NCI-H510A treated with DMSO at 0.1 percent for 48 hours (cell line): ENCODE measurements at places on chromosomes 7 and 10.

DNA sequence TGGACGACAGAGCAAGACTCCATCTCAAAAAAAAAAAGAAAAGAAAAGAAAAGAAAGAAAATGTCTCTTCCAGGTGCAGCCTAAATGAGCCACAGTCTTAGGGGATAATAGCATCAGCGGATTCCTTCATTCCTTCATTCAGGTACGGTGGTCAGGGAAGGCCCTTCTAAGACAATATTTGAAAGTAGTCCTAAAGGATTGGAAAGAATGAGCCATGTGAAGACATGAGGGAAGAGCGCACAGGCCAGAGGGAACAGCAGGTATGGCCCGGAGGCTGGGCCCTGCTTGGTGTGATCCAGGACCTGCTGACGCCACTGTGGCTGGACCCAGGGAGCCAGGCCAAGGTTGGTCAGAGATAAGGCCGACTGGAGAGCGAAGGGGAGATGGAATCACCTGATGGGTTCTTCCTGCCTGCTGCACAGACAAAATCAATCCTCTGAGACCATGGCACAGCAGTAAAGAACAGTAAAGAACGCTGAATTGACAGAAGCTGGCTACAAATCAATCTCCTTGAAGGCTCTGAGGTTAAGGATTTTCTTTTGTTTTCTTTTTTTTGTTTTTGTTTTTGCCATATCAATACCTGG is 16.3 kb upstream of the MKRN1 start:
- DNase-seq = no peak

GRCh38 chr7:38232502-38233366 is 40.7 kb downstream of the TARP start:
- no peak for DNase-seq

DNA sequence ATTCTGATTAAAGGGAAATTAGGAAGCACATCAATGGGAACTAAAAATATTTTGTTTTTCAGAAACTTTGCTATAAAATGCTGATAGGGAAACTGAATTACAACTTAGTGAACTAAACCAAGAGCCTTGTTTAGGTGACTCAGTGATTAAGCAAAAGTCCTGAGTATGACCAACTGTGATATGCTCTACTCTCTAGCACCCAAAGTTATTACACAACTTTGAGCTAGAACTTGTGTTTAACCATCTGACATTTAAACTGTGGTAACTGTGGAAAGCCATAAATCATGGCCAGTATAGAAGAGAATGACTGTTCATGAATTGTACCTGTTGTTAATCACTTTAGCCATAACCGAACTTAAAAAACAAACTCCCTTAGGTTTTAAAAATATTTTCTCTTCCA is 127.4 kb downstream of the ZNF365 start:
- DNase-seq = no peak

DNA sequence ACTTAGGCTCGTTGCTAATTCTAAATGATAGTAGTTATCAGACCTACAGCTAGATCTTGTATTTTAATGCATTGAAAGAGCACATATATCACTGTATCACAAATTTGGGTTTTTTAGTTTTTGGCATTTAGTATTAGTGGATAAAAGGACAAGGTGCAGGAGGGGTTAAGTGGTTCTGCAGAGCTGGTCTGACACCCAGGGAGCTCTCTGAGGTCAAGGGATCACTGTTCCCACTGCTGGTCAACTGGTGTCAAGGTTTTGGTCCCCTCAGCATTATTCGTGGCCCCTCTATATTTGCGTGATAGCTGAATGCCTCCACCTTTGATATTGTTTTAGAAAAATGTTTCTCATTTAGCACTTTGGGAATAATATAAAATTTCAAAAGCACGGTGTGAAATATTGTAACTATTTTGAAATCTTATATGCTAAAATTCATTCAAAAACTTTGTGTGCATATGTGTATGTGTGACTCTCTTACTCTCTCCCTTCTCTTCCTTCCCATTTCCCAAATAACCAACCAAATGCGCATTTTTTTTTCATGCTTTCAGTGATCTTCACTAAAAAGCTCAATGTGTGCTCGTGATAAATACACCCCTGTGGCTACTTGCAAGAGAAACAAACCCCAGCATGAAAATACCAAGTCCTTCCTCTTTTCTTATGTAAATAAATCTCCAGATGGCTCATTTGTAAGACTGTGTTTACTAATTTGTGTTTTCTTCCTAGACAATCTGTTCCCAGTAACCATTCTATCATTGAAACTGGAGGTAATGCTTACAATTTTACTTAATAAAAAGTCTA is 309.2 kb downstream of the FGFR2 start:
- no peak for DNase-seq

DNA sequence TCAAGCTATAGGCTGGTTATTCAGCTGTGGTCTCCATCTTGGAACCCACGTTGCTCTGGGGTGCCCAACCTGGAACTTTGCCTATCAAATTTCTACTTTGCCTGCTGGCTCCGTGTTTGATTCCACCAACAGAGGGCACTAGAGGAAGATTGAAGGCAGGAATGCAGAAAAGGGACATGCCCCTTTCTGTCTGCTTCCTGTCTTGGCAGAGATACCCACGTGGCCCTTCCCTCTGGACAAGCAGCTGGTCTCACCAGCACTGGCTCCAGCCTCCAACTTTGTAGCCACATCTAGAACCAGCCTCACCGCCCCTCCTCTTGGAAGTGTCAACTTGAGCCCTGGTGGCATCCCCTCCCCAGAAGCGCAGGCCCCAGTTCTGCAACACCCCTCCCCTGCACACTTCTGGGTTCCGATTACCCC is 52.1 kb upstream of the ZNF438 start:
- no peak for DNase-seq

- no peak for DNase-seq
Observed at GRCh38 chr7:156043416-156044178, 231.3 kb upstream of the SHH start.

DNA sequence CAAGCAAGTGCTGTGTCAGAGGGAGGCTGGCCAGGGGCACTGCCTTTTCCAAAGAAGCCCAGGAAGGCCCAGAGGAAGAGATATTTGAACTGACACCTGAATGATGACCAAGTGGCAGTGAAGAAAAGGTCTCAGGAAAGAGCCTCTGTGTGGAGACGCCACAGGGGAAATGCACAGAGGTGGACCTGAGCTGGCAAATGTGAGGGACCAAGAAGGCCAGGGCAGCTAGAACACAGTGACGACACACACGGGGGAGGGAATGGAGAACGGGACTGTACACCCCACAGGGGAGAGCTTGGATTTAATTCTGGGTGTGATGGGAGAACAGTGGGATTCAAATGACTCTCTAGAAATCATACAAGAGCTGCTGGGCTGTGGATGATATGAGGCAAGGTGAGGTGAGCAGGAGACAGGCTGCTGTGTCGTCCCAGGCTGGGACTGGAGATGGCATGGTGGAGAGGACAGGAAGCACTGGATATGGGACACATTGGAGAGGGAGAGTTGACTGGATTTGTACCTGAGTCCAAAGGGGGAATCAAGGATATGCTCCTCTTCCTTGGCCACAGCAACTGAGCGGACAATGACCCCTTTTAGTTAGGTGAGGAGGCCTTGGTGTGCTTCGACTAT is 84.2 kb upstream of the DDC start:
- DNase-seq = no peak

GRCh38 chr7:128158370-128158769 is 82.7 kb upstream of the LEP start:
- no peak for DNase-seq

GRCh38 chr10:66277481-66277880 is 648.4 kb upstream of the LRRTM3 start:
- no peak for DNase-seq

- no peak for DNase-seq
Observed at GRCh38 chr10:100307684-100308083, 21.2 kb upstream of the BLOC1S2 start.

- DNase-seq = peak; percentile 22
Observed at GRCh38 chr10:112519133-112519761, 72.2 kb downstream of the VTI1A start.

DNA sequence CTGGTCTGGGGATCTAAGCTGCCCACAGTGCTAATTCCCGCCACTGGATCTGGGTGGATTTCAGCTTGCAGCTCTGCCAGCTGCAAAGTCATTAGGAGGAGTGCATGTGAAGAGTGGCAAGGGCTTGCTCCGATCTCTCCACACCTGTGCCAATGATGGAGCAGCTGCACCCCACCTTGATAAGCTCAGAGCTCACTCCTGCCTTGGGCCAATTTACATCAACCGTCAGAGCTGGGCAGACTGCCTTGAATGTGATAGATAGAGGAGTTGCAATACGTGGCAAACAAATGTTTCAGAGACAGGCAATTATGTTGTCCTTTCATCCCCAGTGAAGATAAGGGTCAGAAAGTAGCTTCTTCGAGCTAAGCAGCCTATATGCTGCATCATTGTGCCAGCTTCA is 379.9 kb downstream of the SH2D4B start:
- DNase-seq = no peak

- no peak for DNase-seq
Observed at GRCh38 chr10:58932126-58932525, 244.3 kb upstream of the PHYHIPL start.

GRCh38 chr7:41786944-41787343 is 84.1 kb upstream of the INHBA start:
- DNase-seq = no peak

DNA sequence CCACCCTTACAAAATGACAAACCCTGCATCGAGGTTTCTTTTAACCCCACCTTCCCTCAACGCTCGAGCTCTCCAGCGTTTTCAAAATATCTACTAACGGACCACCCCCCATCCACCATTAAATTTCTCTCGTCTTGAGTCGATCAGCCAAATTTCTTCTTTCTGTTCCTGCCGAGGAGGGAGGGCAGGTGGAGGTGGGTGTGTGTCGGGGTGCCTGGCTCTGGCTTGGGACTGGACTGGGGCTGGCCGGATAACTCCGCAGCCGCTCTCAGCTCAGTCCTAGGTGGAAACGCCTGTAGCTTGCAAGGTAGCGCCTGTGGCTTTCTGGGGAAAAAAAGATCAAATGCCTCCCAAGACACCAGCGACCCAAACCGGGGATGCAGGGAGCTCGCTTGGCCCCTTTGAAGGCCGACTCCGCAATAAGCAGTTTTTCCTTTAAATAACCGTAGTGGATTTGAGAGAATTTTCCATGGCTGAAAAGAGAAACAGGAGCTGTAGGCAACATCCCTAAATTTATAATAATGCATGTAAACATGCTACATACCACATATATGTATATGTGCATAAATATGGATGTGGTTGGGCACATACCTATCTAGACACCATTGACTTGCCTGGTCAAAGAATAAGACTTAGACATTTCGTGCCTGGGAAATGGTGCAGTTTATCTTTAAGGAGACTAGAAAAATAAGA is 1.9 kb upstream of the TMEM178B start:
- peak; percentile 57 for DNase-seq

GRCh38 chr10:104333728-104334373 is 4.4 kb downstream of the ITPRIP start:
- DNase-seq = peak; percentile 85

GRCh38 chr7:6155596-6155995 is 116.8 kb downstream of the CYTH3 start:
- no peak for DNase-seq

GRCh38 chr7:1473864-1474512 is 14.7 kb upstream of the MICALL2 start:
- DNase-seq = peak; percentile 93

- no peak for DNase-seq
Observed at GRCh38 chr10:86056672-86057071, 309.9 kb downstream of the GRID1 start.

GRCh38 chr7:118699222-118699621 is 474.7 kb downstream of the ANKRD7 start:
- DNase-seq = no peak

DNA sequence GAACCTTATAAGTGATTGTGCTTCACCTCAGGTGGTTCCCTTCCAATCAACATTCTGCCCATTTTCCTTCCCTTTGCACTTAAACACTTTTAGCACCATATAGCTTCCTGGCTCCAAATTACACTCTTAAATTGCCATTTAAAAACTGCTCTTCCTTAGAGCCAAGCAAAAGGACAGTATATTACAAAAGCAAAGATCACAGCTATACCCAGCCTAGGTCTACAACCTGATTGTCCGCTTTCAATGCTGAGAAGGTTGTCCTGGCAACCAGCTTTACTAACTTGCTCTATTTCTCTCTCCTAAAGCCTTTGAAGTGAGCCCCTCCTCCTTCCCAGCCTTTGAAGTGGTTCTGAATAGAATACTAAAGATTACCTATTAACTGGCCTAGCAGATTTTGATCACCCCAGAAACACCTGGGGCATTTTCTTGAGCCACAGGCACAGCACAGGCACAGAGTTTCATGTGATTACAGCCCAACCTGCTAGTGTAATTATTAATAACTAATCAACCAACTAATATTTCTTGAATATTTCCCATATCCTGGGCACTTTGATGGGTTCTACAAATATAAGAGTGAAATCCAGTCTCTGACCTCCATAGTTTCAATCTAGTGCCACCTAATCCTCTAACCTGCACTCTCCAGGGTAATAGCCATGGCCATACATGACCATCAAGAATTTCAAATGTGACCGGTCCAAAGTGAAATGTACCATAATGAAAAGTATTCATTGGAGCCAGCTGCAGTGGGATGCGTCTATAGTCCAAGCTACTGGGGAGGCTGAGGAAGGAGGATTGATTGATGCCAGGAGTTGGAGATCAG is 63.6 kb upstream of the TRIM24 start:
- DNase-seq = peak; percentile 3

DNA sequence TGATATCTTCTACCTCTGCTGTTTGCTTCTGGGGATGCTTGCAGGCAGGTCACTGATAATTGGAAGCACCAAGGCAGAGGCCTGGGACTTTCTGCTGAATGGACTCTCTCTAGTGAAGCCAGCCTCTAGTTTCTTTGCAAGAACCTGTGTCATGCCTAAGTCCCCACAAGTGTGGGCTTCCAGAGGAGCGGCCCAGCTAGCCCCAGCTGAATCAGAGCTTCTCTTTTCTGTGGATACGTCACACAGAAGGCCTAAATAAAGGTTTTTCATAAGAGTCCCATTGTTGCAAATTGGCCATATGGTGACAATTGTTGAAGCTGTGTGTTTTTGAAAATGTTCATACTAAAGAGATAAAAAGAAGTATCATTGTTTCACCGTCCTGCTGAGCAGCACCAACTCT is 6.8 kb upstream of the OPALIN start:
- no peak for DNase-seq

- DNase-seq = peak; percentile 79
Observed at GRCh38 chr10:78416031-78417011, 382.7 kb downstream of the RPS24 start.

- DNase-seq = peak; percentile 0
Observed at GRCh38 chr7:149662591-149663095, 110.7 kb downstream of the ZNF467 start.

DNA sequence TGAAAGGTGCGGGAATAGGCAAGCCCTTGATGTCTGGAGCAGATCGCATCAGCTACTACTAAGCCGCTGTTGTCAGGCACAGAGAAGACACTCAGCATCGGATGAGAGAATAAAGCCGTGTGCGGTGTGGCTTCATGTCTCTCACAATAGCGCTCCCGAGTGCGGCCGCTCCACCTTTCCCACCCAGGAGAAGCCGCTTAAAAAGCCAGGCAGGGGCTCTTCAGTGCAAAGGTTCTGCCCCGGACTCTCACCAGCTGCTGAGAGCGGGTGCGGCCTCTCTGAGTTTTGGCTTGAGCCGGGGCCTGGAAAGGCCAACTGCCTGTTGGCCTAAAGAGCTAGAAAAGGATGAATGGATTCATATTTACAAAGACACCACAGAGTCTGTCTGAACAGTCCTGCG is 600.6 kb downstream of the DNAJB6 start:
- DNase-seq = no peak

- no peak for DNase-seq
Observed at GRCh38 chr7:45597286-45597984, 23.3 kb downstream of the ADCY1 start.

GRCh38 chr10:85420501-85421191 is 945.9 kb downstream of the GRID1 start:
- no peak for DNase-seq
